ENCODE measurements at places on chromosomes 12 and 14.

DNA sequence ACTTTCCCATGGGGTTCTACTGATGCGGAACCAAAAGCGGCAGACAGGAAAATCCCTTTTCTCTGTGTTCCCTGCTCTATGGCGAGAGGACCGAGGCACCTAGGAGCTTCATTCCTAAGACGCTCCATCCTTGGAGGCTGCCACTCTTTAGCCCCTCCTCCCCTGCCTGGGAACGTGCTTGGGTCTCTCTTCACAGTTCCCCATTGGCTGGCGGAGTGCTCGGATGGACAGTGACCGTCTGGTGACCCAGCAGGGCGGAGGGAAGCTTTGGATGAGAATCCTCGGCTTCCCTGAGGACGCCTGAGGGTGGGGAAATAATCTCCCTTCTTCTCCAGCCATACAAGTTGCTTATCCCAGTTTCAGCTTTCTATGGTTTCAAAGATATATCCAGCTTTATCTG is 37.3 kb downstream of the KCNA5 start:
- no peak for DNase-seq

DNA sequence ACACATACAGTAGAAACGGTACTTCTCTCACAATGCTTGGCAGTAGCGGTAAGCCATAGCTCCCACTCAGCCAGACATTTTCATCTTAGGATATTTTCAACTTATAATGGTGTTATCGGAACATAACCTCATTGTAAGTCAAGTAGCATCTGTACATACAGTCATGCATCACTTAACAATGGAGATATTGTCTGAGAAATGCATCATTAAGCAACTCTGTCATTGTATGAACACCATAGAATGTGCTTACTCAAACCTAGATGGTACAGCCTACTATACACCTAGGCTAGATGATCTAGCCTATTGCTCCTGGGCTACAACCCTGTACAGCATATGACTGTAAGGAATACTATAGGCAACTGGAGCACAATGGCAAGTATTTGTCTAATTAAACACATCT is 40.8 kb downstream of the RPS6KA5 start:
- DNase-seq = no peak

DNA sequence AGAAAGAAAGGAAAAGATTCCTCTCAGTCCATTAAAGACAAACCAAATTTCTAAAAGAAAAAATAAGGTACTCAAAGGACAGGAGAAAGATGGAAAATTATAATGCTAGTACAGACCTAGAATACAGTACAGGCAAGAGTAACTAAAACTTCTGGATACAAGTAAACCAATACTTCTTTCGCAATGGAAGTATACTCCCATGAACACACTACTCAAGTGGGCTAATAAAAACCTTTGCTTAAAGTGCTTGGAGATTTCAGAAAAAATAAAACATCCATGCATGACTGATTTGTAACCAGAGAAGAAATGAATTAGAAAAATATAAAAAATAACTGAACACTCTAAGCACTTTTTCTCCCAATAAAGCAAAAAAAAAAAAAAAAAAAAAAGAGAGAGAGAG is 3.5 kb downstream of the ZBTB25 start:
- no peak for DNase-seq

- DNase-seq = peak; percentile 8
These were observed 94.0 kb downstream of the BCAT1 start for GRCh38 chr12:24854908-24855307.

GRCh38 chr14:98946940-98947339 is 325.1 kb downstream of the BCL11B start:
- DNase-seq = no peak

DNA sequence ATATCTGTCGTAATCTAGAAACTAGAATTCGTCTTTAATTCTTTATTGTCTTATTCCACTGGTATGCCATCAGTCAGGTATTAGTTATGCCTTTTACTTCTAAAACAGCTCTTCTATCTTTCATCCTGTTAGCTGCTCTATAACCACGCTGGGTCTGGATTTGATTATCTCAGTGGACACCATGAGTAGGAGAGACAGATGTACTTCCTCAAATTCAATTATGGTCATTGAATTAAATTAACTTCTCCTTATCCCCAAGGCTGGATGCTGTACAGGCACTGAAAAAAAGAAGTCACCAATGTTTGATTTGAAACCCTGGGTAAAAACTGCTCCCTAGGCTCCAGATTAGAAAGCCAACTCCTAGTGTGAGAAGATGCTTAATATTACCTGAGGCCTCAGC is 107.3 kb downstream of the PIK3C2G start:
- no peak for DNase-seq

DNA sequence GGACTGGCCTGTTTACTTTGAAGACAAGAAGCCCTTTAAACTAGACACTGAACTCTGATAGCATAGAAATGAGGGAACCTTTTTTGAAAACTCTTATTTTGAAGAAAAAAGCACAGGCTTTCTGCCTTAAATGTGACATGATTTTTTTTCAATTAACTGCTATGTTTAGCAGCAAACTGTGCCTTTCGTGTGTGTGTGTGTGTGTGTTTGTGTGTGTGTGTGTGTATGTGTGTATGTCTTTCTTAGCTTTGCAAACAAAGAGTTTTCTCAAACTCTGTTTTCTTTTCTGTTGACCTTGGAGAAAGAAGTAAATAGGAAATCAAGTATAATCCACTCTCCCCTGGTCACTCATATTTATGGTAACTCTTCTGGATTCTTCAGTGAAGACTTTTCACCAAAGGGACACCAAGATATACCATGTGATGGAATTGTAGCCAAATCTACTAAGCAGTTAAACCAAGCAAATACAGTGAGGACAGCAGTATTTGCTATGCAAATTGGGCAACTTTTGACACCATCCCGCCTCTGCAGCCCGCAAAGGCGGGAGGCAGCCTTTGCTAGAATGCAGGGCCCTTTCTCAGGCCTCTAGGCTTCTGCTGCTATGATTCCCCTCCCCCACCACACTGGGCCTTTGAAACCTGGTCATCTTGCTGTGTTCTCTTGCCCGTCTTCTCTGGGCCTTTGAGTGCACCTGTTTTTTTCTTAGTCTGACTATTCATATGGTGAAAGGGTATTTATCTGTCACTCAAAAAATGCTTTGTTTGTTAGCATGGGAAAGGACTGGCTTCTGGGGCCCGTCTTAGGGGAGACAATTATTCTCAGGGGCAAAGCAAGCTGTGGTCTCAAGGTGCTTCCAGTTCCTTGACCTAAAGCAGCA is 107.9 kb downstream of the MYRFL start:
- DNase-seq = no peak

- DNase-seq = no peak
These were observed 397.7 kb downstream of the MDGA2 start for GRCh38 chr14:47277703-47278102.

GRCh38 chr14:43119672-43120071 is 1387.4 kb downstream of the FSCB start:
- no peak for DNase-seq

GRCh38 chr14:105864651-105865265 is 338.4 kb downstream of the TMEM121 start:
- no peak for DNase-seq
